Ascending aorta (tissue), 2 donors: ENCODE measurements at places on chromosomes 3 and 15. TPM values are rescaled to one million over a fixed set of nuclear protein-coding genes. Genes with fewer than 3 reads are reported as not detected.

TRNT1 gene
- 16.4 TPM for total RNA-seq

EXD1 gene
- total RNA-seq, result not detected

DNA sequence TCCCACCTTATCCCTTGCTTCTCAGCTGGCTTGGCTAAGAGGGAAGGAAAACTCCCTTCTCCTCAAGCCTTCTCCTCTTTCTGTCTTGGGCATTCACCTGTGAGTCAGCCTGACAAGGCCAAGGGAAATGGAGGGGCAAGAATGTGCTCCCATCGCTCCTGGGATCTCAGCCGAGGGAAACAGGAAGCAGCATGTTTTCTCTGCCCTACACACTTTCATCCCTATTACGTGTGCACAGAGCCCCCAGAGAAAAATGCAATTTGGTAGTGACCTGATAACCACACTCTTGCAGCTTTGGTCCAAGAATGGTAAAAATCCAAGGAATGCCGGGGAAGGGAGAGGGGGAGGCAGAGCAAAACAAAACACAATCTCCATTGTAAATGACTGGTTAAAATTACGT, 32.9 kb upstream of the MTMR10 start:
- no peak overlapping the region for H3K27ac ChIP-seq
- no peaks in the 10 kb centered on the region for H3K27me3 ChIP-seq
- no peaks in the 10 kb centered on the region for H3K4me1 ChIP-seq

DNA sequence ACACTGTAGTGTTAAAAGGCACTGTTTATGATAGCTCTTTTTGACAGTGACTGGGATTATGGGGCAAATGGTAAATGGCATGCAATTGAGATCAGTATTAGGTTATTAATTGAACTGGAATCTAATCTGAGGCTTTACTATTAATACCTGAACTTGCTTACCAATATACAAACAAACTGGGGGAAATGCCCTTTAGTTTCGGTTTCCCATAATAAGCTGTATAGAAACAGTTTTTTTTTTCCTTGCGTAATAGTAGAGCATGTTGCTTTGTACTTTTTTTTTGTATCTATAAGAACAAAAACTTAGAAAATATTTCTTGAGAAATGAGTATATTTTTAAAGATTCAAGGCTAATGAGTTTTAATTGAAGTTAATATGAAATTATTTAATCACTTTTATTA, 95.0 kb downstream of the FNDC3B start:
- DNase-seq, result no peak
- H3K36me3 ChIP-seq, result peaks cover 4% of the 10 kb centered on the region
- peaks cover 11% of the 10 kb centered on the region for H3K4me1 ChIP-seq

DNA sequence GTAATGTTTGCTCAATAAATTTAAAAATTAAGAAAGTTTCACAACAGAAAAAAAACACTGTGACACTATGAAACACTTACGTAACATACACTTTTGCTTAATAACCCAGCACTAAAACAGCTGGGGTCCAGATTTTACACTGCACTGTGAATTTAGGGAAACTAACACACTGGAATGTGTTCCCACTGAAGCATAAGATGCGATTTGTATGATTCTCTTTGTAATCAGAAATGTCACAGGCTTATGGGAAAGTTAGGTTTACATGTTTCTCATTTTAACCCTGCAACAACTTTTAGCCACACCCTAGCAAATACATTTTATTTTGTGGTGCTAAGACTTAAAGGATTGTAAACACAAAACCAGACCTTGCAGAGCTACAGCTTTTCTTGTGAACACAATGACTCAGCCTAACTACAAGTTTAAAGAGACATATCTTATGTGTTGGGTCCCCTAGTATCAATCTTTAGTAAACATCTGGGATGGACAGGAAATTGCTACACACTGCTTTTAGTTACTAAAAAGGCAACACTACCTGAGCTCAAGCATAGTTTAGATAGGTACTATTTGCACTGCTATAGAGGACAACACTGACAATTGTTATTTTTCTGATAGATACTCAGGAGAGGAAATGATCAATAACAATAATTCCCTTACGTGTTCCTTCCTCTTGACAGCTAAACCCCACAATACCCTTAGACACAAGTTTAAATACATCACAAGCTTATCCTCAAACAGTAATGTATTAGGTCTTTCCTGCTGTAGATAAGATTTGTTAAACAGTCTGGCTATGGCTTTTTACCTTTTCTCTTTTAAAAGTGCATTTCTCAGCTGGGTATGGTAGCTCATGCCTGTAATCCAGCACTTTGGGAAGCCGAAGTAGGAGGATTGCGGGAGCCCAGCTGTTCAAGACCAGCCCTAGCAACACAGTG, 3.8 kb downstream of the PLD1 start:
- H3K27ac ChIP-seq, result no peak overlapping the region
- DNase-seq, result no peak
- H3K36me3 ChIP-seq, result no peaks in the 10 kb centered on the region
- H3K27me3 ChIP-seq, result no peaks in the 10 kb centered on the region
- H3K4me1 ChIP-seq, result peaks cover 22% of the 10 kb centered on the region

- no peaks in the 10 kb centered on the region for H3K36me3 ChIP-seq
- DNase-seq, result no peak
- H3K27ac ChIP-seq, result no peak overlapping the region
- no peak overlapping the region for H3K4me3 ChIP-seq
- no peaks in the 10 kb centered on the region for H3K27me3 ChIP-seq
- no peaks in the 10 kb centered on the region for H3K4me1 ChIP-seq
Observed at GRCh38 chr15:93428807-93429351, 339.9 kb upstream of the RGMA start.

- no peaks in the 10 kb centered on the region for H3K36me3 ChIP-seq
- no peaks in the 10 kb centered on the region for H3K27me3 ChIP-seq
- no peak overlapping the region for H3K4me3 ChIP-seq
- no peak for DNase-seq
Observed at GRCh38 chr3:112089956-112090886, 4.0 kb downstream of the C3orf52 start.

DNA sequence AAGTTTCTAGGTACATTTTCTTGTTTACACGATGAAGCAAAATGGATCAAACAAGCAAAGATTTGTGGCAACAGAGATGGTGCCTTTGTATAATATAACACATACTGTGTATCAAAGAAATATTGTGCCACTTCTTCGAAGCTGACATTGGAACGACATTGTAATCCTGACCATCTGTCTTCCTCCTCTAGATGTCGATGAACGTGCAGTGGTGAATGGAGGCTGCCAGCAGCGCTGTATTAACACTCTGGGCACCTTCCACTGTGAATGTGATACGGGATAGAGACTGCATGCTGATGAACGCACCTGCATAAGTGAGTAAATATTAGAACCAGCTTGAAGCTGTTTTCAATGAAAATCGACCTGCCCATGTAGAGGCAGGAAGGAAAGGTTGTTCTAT, 613.3 kb upstream of the GOLIM4 start:
- H3K27me3 ChIP-seq, result no peaks in the 10 kb centered on the region
- no peak overlapping the region for H3K27ac ChIP-seq
- no peak overlapping the region for H3K4me3 ChIP-seq
- H3K36me3 ChIP-seq, result no peaks in the 10 kb centered on the region

DNA sequence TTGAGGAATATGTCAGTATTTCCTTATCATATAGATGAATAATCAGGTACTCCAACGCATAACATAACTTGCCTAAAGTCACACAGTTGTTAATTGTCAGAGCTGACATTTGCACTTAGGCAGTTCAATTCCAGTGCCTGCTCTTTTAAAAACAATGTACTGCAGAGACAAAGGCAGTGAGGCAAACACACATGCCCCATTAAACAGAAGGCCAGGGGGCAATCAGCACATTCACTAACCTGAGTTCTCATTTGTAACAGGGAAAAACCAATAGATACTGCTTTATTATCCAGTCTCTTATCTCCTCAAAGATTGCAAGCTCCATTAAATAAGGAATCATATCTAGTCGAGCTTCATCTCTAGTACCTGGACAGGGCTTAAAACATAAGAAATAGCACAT, 1017.4 kb downstream of the SQOR start:
- H3K36me3 ChIP-seq, result no peaks in the 10 kb centered on the region
- H3K4me3 ChIP-seq, result no peak overlapping the region
- H3K27me3 ChIP-seq, result no peaks in the 10 kb centered on the region
- DNase-seq, result no peak
- H3K27ac ChIP-seq, result no peak overlapping the region

- H3K4me3 ChIP-seq, result no peak overlapping the region
- no peak for DNase-seq
- H3K36me3 ChIP-seq, result no peaks in the 10 kb centered on the region
- H3K27me3 ChIP-seq, result no peaks in the 10 kb centered on the region
- H3K27ac ChIP-seq, result no peak overlapping the region
Observed at GRCh38 chr3:21913791-21914190, 162.8 kb upstream of the ZNF385D start.

- no peaks in the 10 kb centered on the region for H3K36me3 ChIP-seq
- no peak overlapping the region for H3K27ac ChIP-seq
- H3K4me1 ChIP-seq, result no peaks in the 10 kb centered on the region
- H3K4me3 ChIP-seq, result no peak overlapping the region
- no peaks in the 10 kb centered on the region for H3K27me3 ChIP-seq
Observed at GRCh38 chr3:115598216-115598615, 25.1 kb upstream of the GAP43 start.

GRCh38 chr3:195896361-195897080, 11.8 kb downstream of the TNK2 start:
- no peaks in the 10 kb centered on the region for H3K36me3 ChIP-seq
- peak overlapping the region; percentile 90 for H3K4me3 ChIP-seq
- peaks cover 20% of the 10 kb centered on the region for H3K4me1 ChIP-seq
- no peaks in the 10 kb centered on the region for H3K27me3 ChIP-seq
- DNase-seq, result no peak

GRCh38 chr3:132418916-132419315, 1.6 kb downstream of the DNAJC13 start:
- peaks cover 20% of the 10 kb centered on the region for H3K4me1 ChIP-seq
- DNase-seq, result no peak
- H3K36me3 ChIP-seq, result no peaks in the 10 kb centered on the region
- H3K27ac ChIP-seq, result no peak overlapping the region
- peak overlapping the region; percentile 98 for H3K4me3 ChIP-seq
- no peaks in the 10 kb centered on the region for H3K27me3 ChIP-seq

- no peak overlapping the region for H3K27ac ChIP-seq
- H3K27me3 ChIP-seq, result no peaks in the 10 kb centered on the region
- DNase-seq, result no peak
- no peak overlapping the region for H3K4me3 ChIP-seq
- no peaks in the 10 kb centered on the region for H3K4me1 ChIP-seq
Observed at GRCh38 chr3:163785693-163786092, 1292.6 kb downstream of the SI start.

DNA sequence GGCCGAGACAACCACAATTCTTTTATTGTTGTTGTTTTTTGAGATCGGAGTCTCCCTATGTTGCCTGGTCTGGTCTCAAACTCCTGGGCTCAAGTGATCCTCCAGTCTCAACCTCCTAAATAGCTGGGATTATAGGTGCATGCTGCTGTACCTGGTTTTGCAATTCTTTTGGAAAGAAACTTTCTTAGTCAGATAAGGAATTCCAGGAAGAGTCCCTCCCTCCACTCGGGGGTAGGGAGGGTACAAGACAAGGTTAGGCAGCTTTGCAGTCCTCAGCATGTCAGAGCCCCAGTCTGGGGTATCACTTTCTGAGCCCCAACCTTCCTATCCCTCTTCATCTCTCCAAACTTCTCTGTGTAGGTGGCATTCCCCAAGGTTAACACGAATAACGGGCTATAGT, 33.8 kb upstream of the FURIN start:
- no peak overlapping the region for H3K4me3 ChIP-seq
- H3K36me3 ChIP-seq, result no peaks in the 10 kb centered on the region
- no peaks in the 10 kb centered on the region for H3K4me1 ChIP-seq
- H3K27ac ChIP-seq, result no peak overlapping the region
- H3K27me3 ChIP-seq, result no peaks in the 10 kb centered on the region

DNA sequence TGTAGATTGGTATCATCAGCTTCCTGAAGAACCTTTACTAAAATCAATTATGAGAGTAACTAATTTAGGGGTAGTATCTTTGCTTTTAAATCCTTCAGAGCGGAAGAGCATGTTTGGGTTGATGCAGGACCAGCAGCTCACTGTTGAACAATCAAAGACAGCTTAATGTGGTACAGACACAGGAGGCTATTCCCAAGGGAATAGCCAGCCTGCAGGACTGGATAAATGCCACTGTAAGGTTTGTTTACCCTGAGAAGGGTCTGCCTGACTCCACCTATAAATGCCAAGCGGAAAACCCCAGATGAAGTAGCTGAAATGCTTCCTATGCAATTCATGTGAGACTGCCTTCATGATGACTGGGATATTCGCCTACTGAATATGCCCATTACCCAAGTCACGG, 16.0 kb upstream of the STAC start:
- no peaks in the 10 kb centered on the region for H3K27me3 ChIP-seq
- no peaks in the 10 kb centered on the region for H3K4me1 ChIP-seq
- DNase-seq, result no peak
- no peak overlapping the region for H3K4me3 ChIP-seq
